ENCODE measurements at places on chromosomes 12 and 14.

DNA sequence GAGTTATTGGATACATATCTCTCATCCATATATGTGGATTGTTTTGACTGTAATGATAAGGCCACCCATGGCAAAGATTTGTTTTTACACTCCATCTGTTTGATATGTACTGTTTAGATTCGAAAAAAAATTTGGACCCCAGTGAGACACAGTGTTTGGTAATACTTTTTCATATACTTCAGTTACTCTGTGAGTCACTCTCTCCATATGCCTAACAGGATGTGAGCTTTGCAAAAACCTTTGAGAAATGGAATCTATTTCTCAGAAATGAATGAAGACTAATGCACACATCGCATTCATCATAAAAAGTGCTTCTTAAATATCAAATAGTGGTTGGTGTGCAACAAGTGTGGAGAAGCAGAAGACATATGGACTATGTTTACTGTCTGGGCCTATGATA lies 781.5 kb downstream of the SLC6A15 start:
- no peak for DNase-seq

- DNase-seq = no peak
Observed at GRCh38 chr12:65238609-65239008, 39.9 kb upstream of the MSRB3 start.

- DNase-seq = no peak
Observed at GRCh38 chr14:26323869-26324268, 274.0 kb downstream of the NOVA1 start.

- no peak for DNase-seq
Observed at GRCh38 chr14:93564918-93565317, 134.2 kb downstream of the UNC79 start.

DNA sequence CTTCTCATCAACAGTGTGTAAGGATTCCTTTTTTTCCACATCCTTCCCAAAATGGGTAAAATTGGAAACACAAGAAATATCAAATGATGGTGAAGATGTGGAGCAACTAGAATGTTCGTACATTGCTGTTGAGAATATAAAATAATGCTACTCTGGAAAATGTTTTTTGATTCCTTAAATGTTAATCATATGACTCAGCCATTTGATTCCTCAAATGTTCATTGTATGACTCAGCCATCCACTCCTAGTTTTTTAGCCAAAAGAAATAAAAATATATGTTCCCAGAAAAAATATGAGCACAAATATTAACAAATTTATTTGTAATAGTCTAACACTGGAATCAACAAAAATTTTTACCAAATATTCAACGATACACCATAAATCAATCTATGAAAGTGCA lies 1108.6 kb downstream of the LRFN5 start:
- DNase-seq = no peak

- no peak for DNase-seq
Observed at GRCh38 chr12:53236443-53237111, 4.6 kb upstream of the RARG start.

DNA sequence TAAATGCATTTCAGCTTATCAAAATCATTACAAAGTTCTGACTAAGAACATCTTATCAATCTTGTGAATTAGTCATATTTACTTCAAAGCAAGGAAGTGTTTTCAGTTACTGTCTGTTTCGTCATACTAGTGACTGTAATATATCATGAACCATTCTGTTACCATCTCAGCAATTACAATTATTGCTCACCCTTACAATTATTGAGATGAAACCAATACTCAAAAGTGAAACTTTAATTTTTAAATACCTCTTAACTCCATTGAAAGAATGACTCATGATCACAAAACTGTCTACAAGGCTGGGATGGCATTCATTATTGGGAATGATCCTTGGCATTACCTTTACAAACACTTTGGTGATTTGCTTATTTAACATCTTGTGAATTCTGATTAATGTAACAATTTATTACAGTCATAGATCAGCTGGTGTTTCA lies 90.3 kb downstream of the RPS6KA5 start:
- DNase-seq = no peak

GRCh38 chr12:46744283-46744682 lies 81.5 kb downstream of the SLC38A4 start:
- no peak for DNase-seq

DNA sequence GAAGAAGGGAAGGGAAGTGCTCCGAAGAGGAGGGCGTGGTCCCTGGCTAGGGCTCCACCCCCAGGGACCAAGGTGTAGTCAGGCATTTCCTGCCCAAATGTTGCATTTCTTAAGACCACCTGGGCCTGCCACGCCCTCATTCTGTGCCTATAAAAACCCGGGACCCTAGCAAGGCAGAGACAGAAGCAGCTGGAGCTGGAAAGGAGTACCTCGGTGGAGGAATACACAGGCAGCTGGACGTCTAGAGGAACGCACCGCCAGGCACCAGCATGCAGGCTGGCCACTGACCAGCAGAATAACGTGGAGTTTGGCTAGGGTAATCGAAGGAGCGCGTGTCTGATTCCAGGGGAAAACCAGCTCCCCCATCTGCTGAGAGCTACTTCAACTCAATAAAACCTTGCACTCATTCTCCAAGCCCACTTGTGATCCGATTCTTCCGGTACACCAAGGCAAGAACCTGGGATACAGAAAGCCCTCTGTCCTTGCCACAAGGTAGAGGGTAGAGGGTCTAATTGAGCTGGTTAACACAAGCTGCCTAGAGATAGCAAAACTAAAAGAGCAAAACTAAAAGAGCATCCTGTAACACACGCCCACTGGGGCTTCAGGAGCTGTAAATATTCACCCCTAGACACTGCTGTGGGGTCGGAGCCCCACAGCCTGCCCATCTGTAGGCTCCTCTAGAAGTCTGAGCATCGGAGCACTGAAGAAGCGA lies 21.0 kb downstream of the CFL2 start:
- peak; percentile 27 for DNase-seq
